ENCODE measurements at places on chromosomes 13 and 19. TPM values are rescaled to one million over a fixed set of nuclear protein-coding genes. Genes with fewer than 3 reads are reported as not detected.

DNA sequence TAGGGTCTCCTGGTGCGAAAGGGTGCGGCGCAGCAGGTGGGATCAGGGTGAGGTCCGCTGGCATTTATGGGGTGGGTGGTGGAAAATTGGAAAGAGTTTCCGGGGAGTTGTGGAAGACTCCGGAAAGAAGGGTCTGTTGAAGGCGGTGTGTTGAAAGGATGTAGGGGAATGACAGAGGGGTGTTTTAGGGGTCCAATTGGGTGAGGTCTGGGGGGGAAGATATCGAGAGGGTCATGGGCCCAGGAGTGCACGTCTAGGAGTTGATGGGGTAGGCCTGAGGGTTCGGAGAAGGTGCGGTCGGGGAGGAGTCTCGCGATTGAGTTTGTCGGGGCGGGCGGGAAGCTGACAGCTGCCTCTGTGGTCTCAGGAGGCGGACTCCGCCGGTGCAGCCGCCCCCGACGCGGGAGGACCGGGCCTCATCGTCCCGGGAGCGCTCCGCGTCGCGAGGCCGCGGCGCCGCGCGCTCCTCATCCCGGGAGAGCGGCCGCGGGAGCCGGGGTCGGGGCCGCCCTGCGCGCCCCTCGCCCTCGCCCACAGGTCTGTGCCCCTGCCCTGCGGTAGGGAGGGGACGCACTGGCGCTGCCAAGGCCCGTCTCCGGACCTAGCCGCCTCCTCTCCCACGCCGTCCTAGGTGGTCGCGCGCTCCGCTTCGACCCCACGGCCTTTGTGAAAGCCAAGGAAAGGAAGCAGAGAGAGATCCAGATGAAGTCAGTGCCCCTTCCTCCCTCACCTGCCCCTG lies 7.0 kb downstream of the PGLYRP1 start:
- H3K27me3 ChIP-seq, result no peaks in the 10 kb centered on the region
- H3K4me1 ChIP-seq, result peaks cover 3% of the 10 kb centered on the region
- no peak overlapping the region for H3K27ac ChIP-seq
- H3K4me3 ChIP-seq, result peak overlapping the region; percentile 60
- no peaks in the 10 kb centered on the region for H3K36me3 ChIP-seq

- no peak for DNase-seq
- H3K4me3 ChIP-seq, result no peak overlapping the region
- H3K27me3 ChIP-seq, result 0 out of 2 replicates have a peak, but pooled peaks cover 2% of the 10 kb centered on the region
- no peaks in the 10 kb centered on the region for H3K4me1 ChIP-seq
- H3K36me3 ChIP-seq, result no peaks in the 10 kb centered on the region
These were observed 14.6 kb downstream of the IFNL3 start for GRCh38 chr19:39230096-39230764.

DNA sequence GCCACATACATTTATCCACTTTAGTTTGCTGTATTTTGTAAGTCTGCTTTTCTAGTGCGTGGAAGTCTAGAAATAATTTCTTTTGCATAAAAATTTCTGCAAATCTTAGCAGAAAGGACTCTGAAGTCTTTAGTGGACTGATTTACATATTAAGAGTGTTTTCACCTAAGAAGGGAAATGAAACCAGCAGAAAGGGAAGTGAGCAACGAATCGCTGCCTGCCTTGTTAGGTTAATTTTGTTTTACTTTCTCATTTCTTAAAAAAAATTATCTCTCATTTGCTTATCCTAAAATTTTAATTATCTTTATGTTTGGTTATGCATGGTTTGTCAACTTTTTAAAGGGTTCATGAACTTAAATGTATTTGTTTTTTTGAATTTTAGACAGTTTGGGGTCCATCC lies 767 bp upstream of the GPR18 start:
- no peak for DNase-seq
- H3K27ac ChIP-seq, result no peak overlapping the region
- H3K4me3 ChIP-seq, result no peak overlapping the region

DNA sequence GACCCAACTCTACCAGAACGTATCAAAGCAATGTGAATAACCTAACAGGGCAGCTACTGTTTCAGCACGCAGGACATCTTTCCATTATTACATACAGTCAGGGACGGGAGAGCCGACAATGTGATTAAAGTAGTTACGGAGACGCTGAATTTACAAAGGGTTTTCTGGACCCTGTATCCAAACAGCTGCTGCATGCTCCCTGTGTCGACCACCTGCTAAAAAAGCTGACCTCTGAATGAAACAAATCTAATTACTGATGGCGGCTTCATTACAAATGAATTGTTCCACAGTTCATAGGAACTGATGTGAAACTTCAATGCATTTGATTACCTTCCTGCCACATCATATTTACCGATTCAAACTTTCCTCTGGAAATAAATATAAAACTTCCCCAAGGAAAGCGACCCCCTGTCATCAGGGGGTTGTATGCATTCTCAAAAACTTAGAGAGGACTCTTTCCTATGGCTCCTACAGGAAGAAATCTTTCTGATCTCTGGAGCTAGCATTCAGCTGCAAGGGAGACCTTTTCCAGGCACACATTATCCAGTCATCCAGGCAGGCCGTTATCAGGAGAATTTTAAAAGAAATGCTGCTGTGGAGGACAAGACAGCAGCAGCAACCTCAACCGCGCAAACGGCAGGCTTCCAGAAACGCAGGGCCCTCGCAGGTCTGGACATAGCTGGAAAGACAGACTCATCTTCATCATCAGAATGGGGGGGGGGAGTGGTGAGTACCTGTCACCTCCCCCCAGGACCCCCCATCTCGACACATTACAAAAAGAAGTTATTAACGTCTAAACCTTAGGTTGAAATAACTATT lies 3.1 kb downstream of the EFNB2 start:
- peak overlapping the region; percentile 45 for H3K4me3 ChIP-seq
- H3K27me3 ChIP-seq, result no peaks in the 10 kb centered on the region
- no peaks in the 10 kb centered on the region for H3K36me3 ChIP-seq
- peaks cover 7% of the 10 kb centered on the region for H3K4me1 ChIP-seq

DNA sequence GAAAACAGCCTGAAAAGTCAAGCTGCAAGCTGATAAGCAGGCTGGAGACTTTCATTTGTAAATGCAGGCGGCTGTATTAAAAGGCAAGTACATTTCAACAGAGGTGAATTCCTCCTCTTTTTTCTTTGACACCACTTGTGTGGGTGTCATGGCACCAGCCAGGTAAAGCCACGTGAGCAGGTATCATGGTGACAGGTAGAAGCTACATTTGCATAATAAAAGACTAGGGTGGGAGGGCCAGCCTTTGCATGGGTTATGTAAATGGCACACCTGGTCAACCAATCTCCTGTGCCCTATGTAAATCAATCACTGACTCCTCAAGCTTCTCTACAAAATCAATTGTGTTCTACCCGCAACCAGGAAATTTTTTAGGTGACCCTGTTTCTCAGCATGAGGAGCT lies 68.2 kb downstream of the ZNF100 start:
- DNase-seq, result no peak
- H3K4me1 ChIP-seq, result no peaks in the 10 kb centered on the region
- H3K27me3 ChIP-seq, result no peaks in the 10 kb centered on the region
- H3K36me3 ChIP-seq, result no peaks in the 10 kb centered on the region

CRX gene
- not detected for total RNA-seq

GRCh38 chr19:8866344-8866743 lies 34.2 kb downstream of the MBD3L1 start:
- DNase-seq, result no peak
- no peaks in the 10 kb centered on the region for H3K36me3 ChIP-seq
- H3K4me1 ChIP-seq, result no peaks in the 10 kb centered on the region
- H3K4me3 ChIP-seq, result no peak overlapping the region

GRCh38 chr13:72317346-72318109 lies 409.9 kb downstream of the MZT1 start:
- no peaks in the 10 kb centered on the region for H3K36me3 ChIP-seq
- no peak overlapping the region for H3K4me3 ChIP-seq
- H3K27ac ChIP-seq, result no peak overlapping the region
- no peak for DNase-seq
- no peaks in the 10 kb centered on the region for H3K27me3 ChIP-seq

PSG2 gene
- total RNA-seq, result not detected

JAK3 gene
- total RNA-seq, result 2.1 TPM

PLK5 gene
- total RNA-seq, result not detected

- H3K4me1 ChIP-seq, result no peaks in the 10 kb centered on the region
- H3K4me3 ChIP-seq, result no peak overlapping the region
- no peaks in the 10 kb centered on the region for H3K27me3 ChIP-seq
- DNase-seq, result no peak
- no peak overlapping the region for H3K27ac ChIP-seq
These were observed 49.3 kb upstream of the IL17D start for GRCh38 chr13:20654156-20654555.

GRCh38 chr13:75798353-75799255 lies 162.5 kb downstream of the LMO7 start:
- H3K4me1 ChIP-seq, result no peaks in the 10 kb centered on the region
- H3K27ac ChIP-seq, result 0 out of 2 replicates have a peak overlapping the region, but pooled peaks have one; percentile 23
- peak; percentile 57 for DNase-seq
- no peaks in the 10 kb centered on the region for H3K36me3 ChIP-seq
- H3K4me3 ChIP-seq, result no peak overlapping the region

NKPD1 gene
- 0.05 TPM for total RNA-seq

DNA sequence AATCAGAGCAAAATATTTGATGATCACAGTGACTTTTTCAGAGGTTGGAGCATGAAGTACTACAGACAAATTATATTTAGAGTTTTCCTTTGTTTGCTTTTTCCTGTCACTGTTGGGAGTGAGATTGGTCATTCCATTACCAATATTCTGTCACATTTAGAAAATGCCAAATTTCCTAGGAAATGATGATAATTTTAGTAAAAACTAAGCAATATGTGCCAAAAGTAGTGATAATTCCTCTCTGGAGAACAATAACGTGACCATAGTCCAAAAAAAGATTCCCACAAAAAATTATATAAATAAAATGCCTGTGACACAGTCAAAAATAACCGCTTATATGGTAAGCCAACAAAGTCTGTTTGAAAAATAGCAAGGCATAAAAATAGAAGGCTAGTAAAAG lies 2719.4 kb downstream of the PCDH9 start:
- no peaks in the 10 kb centered on the region for H3K4me1 ChIP-seq
- H3K4me3 ChIP-seq, result no peak overlapping the region
- no peak for DNase-seq
- no peaks in the 10 kb centered on the region for H3K27me3 ChIP-seq

GRCh38 chr19:8333767-8334457 lies 9.2 kb downstream of the KANK3 start:
- DNase-seq, result no peak
- no peaks in the 10 kb centered on the region for H3K4me1 ChIP-seq
- H3K27me3 ChIP-seq, result no peaks in the 10 kb centered on the region
- H3K27ac ChIP-seq, result no peak overlapping the region
- H3K4me3 ChIP-seq, result no peak overlapping the region

CEACAM8 gene
- not detected for total RNA-seq

SIGLEC10 gene
- total RNA-seq, result not detected

GRCh38 chr19:46635920-46636761 lies at the start of gene GNG8:
Gene GNG8 (minus strand): TSS chr19:46636202. CDS start chr19:46634682, 1,520 bp downstream.
- H3K4me1 ChIP-seq, result no peaks in the 10 kb centered on the region
- H3K27ac ChIP-seq, result no peak within 1 kb of the TSS
- no peaks in the 10 kb centered on the region for H3K27me3 ChIP-seq
- no peak for DNase-seq
- H3K4me3 ChIP-seq, result peak within 1 kb of the TSS; percentile 26

GRCh38 chr13:29319451-29319850 lies 276.0 kb downstream of the SLC7A1 start:
- no peaks in the 10 kb centered on the region for H3K4me1 ChIP-seq
- no peak overlapping the region for H3K4me3 ChIP-seq
- H3K27me3 ChIP-seq, result no peaks in the 10 kb centered on the region
- H3K36me3 ChIP-seq, result no peaks in the 10 kb centered on the region
- DNase-seq, result no peak

GRCh38 chr19:19900139-19900728 lies 512 bp upstream of the ZNF93 start:
- no peaks in the 10 kb centered on the region for H3K36me3 ChIP-seq
- DNase-seq, result no peak
- H3K4me1 ChIP-seq, result no peaks in the 10 kb centered on the region
- H3K27me3 ChIP-seq, result no peaks in the 10 kb centered on the region
- H3K4me3 ChIP-seq, result peak overlapping the region; percentile 77

DNA sequence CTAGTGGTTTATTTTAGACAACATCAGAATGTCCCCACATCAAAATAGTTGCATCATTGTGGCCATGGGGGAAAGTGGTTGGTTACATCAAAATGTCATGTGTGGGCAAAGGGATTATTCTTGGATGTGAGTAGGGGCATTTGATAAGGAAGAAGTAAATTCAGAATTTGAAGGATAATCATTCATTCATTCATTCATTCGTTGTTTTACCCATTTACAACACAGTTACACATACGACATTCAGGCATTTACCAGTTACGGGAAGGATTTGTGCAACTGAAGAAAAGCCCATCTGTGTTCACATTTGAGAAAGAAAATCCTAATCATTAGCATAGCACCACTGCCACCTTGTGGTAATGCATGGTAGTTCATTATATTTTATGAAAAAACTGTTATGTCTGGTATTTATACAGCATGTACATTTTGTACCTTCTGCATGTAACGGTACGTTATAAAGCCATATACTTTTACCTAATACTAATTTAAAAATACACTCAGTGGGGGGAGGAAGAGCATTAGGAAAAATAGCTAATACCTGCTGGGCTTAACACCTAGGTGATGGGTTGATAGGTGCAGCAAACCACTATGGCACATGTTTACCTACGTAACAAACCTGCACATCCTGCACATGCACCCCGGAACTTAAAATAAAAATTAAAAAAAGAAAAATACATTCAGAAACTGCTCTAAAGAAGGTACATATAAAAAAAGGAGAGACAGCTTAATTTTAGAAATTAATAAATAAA lies 62.1 kb downstream of the DGKH start:
- DNase-seq, result peak; percentile 38
- H3K36me3 ChIP-seq, result no peaks in the 10 kb centered on the region
- no peak overlapping the region for H3K4me3 ChIP-seq
- 0 out of 2 replicates have a peak overlapping the region, but pooled peaks have one; percentile 34 for H3K27ac ChIP-seq

C3 gene
- 5.0 TPM for total RNA-seq

GRCh38 chr13:72599178-72599743 lies 128.2 kb downstream of the MZT1 start:
- H3K4me1 ChIP-seq, result no peaks in the 10 kb centered on the region
- no peak overlapping the region for H3K27ac ChIP-seq
- DNase-seq, result no peak
- no peaks in the 10 kb centered on the region for H3K36me3 ChIP-seq

GPC5 gene
- total RNA-seq, result 0.26 TPM

ZNF85 gene
- 7.4 TPM for total RNA-seq
